Lower lobe of right lung (tissue), 2 donors: ENCODE measurements at places on chromosomes 11 and 22. TPM values are rescaled to one million over a fixed set of nuclear protein-coding genes. Genes with fewer than 3 reads are reported as not detected.

DNA sequence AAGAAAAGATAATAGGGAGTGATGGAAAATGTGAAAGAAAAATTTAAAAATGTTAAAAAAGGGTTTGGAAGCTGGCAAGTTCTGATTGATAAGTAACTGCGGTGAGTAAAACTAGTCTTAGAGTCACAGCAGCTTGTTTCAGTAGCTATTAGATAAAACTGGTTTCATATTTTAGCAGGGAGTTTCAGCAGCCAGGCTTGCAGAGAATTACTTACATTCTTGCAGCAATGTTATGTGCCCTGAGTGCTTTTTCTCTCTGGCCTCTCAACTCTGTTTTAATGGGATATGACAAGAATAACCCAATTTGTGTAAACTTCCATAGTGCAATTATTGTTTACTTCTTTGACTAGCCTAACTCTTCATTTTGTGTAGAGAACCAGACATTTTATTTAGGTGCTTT is 33.6 kb downstream of the PPME1 start:
- no peak for DNase-seq

GRCh38 chr11:8234910-8235309 is 28.8 kb downstream of the LMO1 start:
- no peak for DNase-seq

DNA sequence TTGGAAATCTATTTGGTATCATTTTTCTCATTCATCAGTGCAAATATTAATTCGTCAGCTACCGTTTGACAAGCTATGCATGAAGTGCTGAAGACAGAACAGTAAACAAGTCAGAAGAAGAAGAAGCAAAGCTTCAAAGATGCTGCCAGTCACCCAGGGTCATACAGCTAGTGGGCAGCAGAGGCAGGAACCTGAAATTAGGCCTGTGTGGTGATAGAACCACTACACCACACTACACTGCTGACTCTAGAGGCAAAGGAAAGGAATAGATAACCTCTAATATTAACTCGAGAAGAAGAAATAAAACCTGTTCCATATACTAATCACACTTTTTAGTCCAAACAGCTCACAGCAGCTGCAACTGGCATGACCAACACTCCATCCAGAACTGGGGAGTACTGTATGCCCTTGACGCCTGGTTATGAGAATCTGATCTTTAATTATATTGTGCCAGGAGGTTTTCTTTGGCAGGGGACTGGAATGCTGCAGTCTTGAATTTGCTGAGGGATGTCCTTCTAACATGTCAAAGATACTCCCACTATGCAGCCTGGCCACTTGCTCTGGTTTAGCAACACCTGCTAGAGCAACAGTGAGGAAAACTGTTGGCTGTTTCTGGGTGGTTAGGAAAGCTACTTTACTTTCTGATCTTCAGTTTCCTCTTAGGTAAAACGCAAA is 73.0 kb downstream of the PAK1 start:
- DNase-seq: no peak

DNA sequence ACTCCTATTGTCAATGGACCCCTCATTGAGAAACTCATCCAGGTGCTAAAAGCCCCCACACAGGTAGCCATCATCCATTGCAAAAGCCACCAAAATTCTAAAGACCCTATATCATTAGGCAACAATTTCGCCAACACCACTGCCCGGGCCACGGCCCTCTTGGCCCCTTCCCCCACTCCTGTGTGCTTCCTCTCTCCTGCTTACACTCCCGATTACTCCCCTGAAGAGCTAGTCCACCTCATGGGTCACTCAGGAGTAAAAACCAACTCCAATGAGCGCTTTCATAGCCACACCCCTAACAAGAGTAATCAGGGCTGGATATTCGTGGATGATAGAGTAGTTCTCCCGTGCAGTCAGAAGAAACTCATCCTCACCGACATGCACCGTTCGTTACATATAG is 8.9 kb upstream of the OR56A3 start:
- DNase-seq: no peak

DNA sequence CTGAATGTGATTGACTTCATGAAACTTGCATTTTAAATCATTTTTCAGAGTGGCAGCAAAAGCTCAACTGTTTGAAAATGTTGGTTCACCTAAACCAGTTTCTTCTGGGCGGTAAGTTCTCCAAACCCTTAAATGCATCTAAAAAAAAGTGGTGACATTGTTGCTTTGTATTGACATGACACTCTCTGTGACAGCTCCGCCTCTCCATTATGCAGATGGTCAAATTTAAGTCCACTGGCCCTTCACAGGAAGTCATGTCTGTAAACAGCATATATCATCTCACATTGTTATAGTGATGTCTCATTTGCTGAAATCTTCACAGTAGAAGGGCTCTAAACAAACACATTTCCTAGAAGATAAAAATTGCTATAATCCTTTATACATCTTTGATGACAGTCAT is 150.7 kb downstream of the PGR start:
- DNase-seq: no peak

The OR5B21 gene
- not detected for total RNA-seq

DNA sequence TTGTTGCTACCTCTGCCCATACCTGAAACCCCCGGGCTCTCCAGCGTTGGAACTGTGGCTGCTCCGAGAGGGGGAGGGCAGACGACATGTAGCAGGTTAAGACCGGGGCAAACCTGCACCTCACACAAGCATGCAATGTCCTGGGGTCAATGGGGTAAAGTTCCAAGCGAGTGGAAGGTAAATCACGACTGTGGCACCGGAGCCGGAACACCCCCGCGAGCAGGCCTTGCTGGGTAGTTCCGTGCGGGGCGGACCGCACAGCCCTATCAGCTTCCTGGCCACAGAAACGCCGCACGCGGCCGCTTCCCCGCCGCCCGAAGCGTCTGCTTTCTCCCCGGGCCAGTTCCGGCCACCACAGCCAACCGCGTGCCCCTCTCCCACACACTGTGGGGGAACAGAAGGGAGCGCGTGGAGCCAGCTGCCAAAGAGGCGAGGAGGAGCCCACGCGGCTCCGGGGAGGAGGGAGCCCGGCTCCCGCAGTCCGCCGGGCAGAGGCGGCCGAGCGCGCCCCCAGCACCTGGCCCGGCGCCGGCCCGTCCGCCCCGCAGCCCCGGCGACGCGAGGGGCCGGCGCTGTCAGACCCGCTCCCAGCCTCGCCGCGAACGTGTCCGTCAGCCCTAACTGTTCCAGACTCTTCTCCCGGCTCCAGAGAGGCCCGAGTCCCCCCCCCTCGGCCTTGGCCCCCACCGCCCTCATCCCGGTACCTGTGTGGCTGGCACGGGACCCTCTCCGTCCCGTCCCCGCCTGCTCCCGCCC is 1.6 kb downstream of the SPTBN2 start:
- no peak for DNase-seq

DNA sequence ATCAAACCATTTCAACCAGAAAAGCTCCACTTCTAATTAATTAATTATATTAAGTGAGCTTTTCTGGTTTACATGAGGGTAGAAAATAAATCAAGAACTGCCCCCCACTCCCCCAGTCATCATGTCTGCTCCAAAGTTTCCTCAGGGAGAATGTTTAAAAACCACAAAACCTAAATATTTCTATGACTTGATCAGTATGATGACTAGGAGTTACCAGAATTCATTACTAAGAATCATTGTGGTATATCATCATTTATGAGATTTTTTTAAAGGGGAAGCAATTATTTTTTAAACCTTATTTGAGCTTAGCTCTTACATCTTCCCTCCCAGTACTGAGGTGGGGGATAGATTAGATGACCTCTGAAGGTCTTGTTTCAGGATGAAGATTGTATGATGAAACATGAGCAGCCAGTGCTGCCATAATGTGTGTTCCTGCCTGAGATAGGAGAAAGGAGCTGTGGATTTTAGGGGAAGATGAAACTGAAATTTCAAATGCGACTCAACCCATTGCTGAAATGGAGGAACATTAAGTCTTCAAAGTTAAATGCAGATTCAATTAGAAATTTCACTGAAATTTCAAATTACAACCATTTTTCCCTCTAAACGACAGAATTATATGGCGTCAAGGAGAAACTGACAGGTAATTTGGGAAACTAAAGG is 401.3 kb upstream of the CADM1 start:
- no peak for DNase-seq

The RBMXL2 gene
- total RNA-seq: not detected

- DNase-seq: no peak
Observed at GRCh38 chr22:20741634-20742581, 32.0 kb upstream of the SERPIND1 start.

DNA sequence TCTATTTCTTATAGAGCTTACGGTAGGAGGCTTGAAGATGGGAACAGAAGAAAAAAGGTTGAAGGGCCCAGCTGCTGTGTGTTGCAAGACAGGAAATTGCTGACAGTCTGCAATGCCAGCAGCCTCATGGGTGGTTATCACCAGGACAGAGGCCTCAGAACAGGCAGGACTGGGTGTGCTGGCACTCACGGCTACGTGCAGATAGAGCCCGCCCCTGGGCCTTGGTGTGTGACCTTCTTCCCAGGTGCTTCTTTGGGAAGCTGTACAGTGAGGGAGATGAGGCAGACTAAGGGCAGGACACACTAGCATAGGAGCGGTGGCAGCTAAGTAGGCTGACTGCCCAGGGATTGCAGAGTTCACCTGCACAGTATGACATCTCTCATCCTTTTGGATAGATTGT is 12.6 kb downstream of the PRAME start:
- DNase-seq: no peak

DNA sequence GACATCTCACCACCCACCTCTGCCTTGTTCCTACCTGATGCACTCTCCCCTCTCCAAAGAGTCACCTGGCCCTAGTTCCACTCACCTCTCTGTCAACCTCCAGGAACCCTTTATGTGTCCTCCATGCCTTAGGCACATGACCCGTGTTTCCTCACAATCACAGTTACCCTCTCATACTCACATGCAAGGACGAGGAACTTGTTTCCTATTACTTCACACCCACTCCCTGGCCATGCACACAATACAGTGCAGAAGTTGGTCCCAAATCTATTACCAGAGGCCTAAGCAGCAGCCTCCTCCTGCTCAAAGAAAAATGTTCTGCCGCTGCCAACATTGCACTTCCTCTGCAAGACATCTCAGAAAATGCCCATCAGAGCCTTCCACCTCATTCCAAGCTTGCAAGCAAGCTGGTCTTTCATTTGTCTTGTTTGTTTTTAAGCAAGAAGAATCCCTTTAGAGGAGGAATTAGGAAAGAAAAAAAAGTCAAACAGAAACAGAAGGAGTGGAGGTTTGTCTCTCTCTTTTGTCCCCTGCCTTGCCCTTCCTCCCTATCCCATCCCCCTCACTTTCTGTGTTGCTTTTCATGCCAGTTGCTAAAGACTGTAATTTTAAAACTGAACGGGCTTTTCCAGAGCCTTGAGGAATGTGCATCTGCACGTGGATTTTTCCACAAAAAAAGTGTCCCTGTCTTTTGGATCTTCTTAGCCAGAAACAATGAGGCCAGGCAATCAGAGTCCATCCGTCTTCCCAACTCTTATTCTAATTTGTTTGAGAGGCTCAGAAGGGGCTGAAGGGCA is 63.4 kb downstream of the KCNJ1 start:
- no peak for DNase-seq

DNA sequence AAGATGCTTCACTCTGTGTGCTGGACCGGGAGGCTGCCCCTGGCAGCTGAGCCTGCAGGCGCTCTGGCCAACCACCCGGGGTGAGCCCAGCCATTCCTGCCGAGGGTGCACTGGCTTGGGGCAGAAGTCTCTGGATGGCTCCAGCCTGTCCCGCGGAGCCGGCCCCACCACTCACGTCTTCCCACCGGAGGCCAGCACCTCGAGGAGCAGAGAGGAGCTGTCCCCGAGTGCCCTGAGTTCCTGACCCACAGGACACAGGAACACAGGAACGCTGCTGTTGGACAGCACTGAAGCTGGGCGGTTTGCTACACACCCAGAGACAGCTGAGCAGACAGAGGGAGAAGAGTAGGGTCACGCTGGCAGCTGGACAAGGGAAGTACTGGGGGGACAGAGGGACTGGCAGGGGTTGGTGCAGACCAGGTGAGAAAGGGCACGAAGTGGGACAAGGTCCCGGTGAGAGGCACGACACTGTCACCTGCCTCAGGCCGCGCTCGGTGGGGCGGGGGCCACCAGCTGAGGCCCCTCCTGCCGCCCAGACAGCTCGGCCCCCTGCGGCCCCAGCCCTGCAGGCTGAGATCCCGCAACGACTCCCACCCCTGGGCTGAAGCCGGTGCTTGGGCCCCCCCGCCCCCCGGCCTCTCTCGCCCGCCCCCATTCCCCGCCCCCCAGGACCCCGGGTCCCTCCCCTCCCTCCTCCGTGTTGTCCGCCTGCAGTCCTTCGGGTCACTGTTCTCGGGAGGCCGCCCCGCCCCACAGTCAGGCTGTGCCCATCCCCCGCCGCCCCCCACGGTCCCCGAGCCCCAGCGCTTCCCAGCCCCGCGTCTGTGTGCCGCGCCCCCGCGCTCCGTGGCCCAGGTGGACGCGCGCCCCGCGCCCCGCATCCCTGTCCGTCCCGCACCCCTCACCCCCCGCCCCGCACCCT is 624 bp upstream of the B4GALNT4 start:
- peak; percentile 41 for DNase-seq

GRCh38 chr11:121467471-121467870 is 14.7 kb upstream of the SORL1-AS1 start:
- DNase-seq: no peak

The SYT13 gene
- not detected for total RNA-seq

The HEPHL1 gene
- not detected for total RNA-seq

GRCh38 chr11:96050435-96051182 is 126.7 kb upstream of the MTMR2 start:
- no peak for DNase-seq

DNA sequence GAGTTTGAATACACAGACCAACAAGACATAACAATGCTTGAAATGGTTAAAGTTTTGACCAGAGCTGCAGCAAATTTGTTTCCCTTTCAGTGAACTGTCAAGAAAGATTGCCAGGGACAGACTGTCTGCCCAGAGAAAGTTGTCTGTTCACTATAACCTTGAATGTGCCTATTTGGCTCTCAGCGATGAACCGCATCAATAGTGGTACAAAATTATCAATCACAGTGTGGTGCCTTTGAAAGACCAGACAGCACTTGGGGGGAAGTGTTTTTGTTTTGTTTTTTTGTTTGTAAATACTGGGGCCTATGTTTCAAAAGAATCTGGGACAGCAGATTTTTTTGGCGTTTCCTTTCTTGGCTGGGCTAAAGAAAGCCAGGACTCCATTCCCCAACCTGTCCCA is 123.1 kb downstream of the CD44 start:
- DNase-seq: no peak
